ENCODE measurements at places on chromosomes 2 and 18.

DNA sequence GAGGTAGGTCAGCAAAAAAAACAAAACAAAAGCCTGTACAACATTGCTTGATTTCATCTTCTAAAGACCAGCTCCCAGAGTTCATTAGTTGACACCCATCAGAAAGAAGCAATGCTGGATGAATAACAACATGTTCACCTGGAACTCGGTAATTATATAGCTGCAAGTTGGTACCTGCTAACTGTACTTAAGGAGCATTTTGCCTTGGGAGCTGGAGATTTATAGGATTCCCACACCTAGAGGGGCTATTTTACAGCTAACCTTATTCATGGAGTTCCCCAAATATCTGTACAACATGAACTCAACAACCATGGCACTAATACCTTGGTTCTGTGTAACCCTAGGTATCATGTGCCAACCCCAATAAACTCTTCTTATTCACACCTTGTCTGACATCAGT lies 281.1 kb upstream of the NCKAP5 start:
- DNase-seq = no peak

DNA sequence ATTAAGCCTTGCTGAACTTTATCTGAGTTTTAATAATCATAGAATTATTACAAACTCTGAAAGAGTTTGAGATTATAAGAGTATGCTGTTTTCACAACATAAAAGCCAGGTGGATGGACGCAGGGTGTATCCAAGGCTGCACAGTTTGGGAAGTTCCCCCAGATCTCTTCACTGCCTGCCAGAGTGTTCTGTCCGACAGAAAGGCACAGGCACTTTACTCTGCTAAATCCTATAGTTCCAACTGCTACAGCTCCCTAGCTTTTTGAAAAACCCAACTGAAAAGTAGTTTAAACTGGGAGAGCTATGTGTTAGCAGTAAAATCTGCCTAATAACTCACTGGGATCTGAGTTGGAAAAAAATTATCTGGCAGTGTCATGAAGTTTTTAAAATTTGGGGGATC lies 38.0 kb downstream of the MFSD6 start:
- no peak for DNase-seq

- no peak for DNase-seq
These were observed 113.7 kb downstream of the SRBD1 start for GRCh38 chr2:45497355-45497754.

GRCh38 chr2:95276244-95276887 lies 2.1 kb downstream of the PROM2 start:
- DNase-seq = no peak

- DNase-seq = no peak
These were observed 71.3 kb downstream of the DPP4 start for GRCh38 chr2:162002623-162003235.

DNA sequence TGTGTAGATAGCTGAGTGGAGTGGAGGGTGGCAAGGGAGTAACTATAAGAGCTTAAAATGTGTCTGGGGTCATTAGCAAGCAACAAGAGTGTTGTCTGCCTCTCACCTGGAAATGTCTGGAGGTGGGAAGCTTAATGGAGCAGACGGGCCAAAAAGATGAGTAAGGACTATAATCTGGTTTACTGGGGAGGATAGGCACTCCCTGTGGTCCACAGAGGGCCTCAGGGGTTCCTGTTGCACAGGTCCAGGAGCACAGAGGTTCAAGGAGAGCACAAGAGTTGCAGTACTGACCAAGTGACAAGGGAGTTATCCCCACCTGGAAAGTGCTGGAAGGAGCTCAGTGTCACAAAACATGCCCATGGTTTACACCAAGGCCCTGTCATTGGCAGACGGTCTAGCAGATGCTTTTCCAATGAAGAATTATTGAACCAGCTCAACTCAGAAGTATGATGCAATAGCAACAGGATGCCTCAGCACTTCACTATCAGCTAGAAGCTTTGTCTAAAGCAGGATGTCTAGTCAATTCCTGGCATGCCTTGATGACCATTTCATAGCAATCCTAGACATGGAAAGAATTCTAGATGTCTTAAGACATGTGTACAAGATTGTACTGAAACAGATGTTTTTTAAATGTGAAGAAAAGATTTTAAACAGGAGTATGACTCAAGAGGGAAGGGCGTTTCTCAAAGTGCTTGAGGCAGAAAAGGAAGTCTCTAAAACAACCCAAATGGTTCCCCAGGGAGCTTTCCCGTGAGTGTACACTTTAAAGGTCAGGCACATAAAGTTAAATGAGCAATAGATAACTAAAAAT lies 62.9 kb upstream of the SERPINE2 start:
- no peak for DNase-seq

DNA sequence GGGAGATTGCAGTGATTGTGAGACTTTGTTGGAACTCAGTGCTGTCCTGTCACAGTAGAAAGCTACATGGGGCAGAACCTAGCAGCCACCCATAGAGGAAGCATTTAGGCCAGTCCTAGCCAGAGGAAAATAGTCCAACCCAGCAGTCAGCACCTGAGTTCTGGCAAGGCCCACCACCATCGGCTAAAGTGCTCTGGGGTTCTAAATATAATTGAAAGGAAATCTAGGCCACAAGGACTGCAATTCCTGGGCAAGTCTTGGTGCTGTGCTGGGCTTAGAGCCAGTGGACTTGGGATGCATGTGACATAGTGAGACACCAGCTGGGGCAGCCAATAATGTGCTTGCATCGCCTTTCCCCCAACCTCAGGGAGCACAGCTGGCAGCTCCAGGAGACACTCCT lies 28.9 kb upstream of the ACTR2 start:
- DNase-seq = no peak

DNA sequence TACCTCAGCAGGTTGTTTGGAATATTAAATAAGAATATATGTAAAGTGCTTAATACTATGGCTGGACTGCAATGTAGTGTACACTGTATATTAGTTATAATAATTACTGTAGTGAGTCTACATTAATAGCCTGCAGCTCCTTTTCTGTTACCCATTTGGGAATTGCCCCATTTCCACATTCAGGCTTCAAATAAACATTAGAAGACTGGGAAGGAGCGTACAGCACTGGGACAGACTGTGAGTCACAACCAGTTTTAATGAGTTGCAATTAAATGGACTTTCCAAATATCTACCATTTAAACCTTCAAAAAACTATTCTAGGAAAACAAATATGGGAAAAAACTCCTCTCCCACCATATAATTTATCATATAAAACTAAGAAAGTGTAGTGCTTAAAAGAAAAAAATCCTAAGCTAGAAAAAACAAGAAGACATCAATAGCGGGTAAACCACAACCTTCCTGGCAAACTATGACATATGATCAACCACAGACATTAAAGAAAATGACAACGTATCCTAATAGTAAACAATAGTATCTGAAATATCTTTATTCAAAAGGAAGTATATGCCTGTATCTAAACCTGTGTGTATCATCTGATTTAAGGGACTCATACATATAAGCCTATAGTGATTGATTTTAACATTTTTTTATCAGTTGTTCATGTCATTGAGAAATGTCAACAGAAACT lies 86.1 kb downstream of the TRIP12 start:
- no peak for DNase-seq

GRCh38 chr2:43191947-43192516 lies 34.4 kb downstream of the ZFP36L2 start:
- DNase-seq = no peak

- DNase-seq = no peak
These were observed 153.3 kb downstream of the LDLRAD4 start for GRCh38 chr18:13371689-13372418.

GRCh38 chr2:3625186-3625585 lies 30.3 kb downstream of the COLEC11 start:
- no peak for DNase-seq

DNA sequence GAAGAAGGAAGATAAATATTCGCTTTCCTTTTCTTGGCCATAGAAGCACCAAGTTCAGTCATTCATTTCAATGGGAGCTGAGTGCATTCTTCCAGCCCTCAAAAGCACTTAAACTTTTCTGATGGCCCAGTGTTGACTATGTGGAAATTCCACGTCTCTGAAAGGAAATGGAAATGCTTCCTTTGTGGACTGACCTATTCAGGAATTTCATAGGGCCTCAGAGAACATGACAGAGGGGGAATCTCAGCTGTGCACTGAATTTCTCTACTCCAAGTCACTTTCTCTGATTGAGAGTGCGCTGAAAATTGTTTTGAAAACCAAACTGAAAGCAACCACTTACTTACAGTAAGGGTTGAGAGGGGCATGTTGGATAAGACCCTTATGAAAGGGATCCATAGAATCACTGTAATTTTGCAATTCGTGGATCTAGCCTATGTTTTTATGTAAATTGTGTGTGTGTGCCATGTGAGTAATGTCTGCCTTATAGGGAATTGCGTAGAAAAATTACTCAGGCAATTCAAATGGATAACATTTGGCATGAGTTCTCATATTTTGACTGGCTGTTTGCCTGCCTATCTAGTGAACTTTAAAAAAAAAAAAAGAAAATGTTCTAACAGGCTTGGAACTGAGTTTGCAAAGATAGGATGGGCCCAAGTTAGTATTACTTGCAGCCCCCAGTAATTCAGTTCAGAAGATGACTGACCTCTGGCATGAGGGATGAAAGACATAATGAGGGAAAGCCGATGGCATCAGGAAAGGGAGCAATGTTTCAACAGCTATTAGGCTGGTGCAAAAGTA lies 437.0 kb downstream of the PTPRM start:
- DNase-seq = no peak

DNA sequence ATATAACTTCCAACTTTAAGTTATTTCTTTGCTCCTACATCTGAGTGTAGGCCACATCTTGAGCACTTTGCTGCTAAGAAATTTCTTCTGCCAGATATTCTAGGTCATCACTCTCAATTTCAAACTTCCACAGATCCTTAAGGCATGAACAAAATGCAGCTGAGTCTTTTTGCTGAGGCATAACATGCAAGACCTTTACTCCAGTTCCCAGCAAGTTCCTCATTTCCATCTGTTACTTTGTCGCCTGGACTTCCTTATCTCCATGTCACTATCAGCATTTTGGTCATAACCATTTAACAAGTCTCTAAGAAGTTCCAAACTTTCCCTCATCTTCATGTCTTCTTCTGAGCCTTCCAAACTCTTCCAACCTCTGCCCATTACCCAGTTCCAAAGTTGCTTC lies 1077.3 kb upstream of the TMEFF2 start:
- DNase-seq = no peak

- no peak for DNase-seq
These were observed 114.8 kb upstream of the LRATD1 start for GRCh38 chr2:14517731-14518130.

DNA sequence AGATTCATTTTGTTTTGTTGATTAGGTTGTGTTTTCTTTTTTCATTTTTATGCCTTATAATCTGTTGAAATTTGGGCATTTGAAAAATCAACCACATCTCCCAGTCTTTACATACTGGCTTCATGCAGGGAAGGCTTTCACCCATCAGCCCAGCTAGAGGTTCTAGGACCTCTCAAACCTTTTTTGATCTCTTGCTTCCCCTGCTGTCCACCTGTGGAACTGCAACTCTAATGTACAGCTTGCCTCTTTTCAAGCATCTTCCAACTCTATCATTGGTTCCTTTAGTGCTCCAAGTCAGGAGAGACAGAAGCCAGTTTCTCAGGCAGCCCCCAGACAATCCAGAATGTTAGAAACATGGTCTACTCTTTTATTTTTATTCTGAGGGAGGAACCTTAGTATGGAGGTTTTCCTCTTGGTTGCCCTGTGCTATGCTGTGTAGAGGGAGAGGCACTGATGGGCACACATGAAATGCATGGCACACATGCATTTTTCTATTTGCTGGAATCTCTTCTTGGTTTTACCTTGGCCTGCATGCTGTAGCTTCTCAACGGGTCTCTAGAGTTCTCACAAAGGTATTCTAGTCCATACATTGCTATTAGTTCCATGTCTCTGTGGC lies 107.2 kb upstream of the L3MBTL4 start:
- peak; percentile 45 for DNase-seq

DNA sequence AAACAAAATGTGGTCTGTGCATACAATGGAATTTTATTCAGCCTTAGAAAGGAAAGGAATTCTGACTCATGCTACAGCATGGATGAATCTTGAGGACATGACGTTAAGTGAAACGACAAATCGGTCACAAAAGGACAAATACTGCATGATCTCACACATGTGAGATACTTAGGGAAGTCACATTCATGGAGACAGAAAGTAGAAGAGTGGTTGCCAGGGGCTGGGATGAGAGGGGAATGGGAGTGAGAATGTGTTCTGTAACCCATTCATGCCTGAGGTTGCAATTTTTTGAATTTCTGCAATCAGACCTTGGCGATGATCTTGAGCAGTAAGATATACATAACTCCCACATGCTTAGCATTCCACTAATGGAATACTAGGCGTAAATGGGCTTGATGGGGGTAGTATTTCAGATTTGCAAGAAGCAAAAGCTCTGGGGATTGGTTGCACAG lies 22.0 kb downstream of the FHL2 start:
- no peak for DNase-seq

DNA sequence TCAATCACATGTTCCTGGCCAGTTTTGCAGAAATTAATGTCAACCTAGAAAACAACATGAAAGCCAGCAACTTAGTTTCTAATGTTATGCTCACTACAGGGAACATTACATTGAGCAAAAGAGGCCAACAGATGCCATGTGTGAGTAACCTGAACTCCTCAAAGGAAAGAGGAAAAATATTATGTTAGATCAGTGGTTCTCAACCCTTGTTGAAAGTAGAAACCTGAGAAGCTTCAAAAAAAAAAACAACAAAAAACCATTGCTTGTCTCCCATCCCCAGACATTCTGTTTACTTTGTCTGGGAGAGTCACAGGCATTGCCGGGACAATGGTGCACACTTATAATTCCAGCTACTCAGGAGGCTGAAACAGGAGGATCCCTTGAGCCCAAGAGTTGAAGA lies 57.7 kb downstream of the METTL4 start:
- DNase-seq = peak; percentile 34

DNA sequence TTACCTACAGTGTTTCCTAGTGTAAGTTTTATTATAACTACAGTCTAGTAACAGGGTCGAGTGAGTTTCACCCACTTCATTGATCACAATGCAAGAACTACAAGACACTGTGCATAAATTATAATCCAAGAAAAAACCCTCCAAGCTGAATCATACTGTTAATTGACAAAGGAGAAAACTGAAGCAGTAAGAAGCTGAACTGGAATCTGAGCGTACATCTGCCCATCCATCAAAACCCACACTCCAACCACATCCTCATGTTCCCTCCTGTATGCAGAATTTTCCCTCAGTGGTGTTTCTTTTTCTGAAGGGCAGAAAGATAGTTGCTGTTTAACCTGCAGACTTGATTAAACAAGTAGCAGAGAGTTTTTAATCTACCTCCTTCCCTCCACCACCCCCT lies 49.5 kb upstream of the KIDINS220 start:
- DNase-seq = no peak

DNA sequence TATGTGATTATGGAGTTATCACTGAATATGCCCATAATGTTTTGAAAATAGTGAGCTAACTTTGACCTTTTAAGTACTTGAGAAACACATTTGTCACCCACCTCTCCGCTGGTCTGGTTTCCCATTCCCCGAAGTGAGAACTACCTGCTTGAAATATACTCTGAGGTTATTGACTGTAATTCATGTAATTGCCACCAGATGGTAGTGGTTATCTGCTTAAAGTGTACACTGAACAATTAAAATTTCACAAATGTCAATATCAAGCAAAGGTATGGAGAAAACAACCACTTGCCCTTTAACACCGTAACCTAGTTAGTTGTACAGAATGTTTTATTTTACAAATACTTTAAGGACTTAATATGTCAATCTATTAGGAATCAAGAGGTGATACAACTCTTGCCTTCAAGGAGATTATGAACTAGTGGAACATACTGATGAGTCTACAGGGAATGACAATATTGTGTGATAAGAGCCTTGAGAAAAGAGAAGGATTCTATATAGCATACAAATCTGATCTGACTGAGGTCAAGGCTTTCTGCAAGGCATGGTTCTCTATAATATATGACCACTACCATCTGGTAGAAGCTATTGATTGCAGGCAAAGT lies 316.8 kb upstream of the KCNH7 start:
- DNase-seq = peak; percentile 78

Data from NCI-H748 treated with DMSO at 0.1 percent for 48 hours (cell line).